ENCODE measurements at places on chromosomes 11 and 22.

DNA sequence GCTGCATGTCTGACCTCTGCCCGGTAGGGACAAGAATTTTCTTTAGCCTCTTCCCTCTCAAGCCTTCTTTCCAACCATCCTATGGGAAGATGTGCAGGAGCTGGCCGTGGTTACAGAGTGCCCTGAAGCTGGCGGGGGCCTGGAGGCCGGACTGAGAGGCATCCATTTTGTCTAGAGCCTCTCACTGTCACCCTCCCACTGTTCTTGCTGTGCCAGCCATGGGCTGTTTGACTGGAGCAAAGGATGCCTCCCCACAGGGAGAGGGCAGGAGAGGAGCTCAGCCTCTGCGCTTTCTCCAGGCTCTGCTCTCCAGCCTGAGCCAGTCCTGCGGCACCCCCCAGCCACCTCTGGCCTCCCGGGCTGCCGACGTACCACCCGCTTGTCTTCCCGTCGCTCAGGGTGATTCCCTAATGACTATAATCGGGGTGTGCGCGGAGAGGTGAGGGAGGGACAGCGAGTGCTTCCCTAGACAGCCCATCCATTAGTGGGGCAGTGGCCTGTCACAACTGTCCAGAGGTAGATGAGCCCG lies 123.8 kb downstream of the NECTIN1 start:
- DNase-seq: no peak

GRCh38 chr11:72209101-72209500 lies 7.5 kb upstream of the FOLR2 start:
- DNase-seq: no peak

DNA sequence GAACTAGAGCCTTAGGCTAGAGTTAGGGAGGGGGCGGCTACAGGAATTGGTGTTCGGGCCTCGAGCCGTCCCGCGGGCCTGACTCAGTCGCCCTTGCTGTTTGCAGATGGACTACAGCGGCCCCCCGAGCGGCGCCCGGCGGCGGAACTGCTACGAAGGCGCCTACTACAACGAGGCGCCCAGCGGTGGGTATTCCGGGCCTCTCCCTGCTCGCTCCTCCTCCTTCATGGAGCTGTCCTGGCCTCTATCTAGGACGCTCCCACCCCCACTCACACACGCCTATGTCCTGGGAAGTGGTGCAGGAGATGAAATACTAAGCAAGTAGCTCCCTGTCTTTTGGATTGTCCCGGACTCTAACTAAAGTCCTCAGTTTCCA lies 1.4 kb downstream of the MYOD1 start:
- DNase-seq: no peak

DNA sequence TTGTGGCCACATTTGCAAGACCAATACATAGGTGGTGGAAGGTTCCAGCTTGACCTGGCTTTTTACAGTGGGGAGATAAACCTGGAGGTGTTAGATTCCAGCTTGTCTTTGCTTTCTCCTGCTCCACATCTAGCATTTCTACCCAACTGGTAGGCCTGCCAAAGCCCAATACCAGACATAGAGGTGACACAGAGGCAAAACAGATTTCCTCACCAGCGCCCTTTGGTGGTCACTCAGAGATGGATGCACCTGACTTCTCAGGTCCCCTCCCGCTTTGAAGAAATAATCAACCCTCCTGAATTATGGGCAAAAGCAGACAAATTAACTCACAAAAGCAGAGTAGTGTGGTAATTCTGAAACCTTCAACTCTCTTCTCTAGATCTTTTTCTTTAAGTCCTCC lies 1356.2 kb downstream of the FAM181B start:
- DNase-seq: no peak

DNA sequence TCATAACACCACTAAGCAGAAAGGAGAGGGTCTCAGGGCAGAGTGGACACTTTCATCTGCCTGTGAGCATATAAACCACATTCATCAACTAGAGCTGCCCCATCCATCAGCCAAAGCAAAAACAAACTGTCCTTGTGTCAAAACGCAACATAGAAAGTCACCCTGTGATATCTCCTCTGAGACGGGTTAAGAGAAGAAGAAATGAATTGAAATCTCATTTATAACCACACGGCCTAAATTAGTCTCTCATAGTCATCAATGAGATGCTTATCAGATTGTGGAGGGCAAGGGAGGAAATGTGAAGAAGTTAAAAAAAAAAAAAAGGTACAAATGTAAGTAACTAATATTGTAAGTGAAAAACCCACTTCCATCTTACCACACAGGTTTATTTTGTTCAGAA lies 75.7 kb downstream of the SIK3 start:
- DNase-seq: no peak

DNA sequence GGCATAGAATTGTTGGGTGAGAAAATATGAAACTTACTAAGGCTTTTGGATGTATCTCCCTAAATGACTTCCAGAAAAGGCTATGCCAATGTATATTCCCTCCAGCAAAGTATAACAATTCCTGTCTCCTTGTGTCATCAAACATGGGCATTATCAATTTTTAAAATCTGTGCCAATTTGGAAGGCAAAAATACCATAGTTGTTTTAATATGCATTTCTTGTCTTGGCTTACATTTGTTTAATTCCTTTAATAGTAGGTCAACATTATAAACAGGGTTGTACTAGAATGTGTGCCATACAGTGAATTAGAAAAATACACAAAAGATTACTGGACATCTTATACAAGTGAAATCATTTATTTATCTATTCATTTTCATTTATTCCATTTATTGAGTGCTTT lies 41.6 kb downstream of the DCUN1D5 start:
- DNase-seq: no peak

DNA sequence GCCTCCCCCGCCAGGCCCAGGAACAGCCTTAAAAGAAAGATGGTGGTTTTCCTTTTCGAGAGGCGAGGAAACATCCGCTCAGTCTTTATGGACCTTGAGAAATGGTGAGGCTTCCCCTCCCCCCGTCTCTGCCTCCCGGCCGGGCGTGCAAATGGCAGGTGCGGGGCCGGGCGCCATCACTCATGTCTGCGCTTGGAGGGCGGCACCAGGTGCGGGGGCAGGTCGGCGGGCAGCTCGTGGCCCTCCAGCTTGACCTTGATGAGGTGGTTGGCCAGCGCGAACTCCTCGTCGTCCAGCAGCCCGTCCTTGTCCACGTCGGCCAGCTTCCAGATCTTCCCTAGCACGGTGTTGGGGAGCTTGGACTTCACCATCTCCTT lies 9.7 kb upstream of the CDC42BPG start:
- DNase-seq: no peak

DNA sequence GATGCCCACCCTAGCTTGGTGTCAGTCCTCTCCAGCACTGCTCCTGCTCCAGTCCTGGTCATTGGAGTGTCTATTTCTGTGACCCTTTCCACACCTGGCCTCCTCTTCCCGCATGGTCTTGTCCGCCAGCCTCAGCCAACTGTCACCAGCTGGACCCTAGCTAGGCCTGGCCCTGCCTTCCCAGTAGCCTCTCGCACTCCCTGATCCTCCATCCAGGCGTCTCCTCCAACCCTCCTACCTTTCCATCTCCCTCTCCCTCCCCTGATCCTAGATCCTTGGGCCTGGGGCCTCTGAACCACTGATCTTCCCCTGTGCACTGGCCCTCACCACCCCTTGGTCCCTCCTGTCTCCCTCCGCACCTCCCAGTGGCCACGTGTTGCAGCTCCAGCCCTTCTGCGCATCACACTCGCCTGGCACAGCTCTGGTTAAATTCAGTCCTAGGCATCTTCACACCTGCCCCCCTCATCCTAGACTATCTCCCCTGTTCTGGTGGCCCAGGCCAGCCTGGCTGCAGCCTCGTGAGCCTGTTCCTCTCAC lies 9.9 kb downstream of the SYNGR1 start:
- no peak for DNase-seq

- DNase-seq: no peak
Measured at GRCh38 chr11:45089676-45090499, 56.6 kb upstream of the PRDM11 start.

- no peak for DNase-seq
Measured at GRCh38 chr11:110601936-110602335, 110.3 kb downstream of the ARHGAP20 start.

GRCh38 chr11:33835143-33835878 lies 56.6 kb downstream of the LMO2 start:
- peak; percentile 33 for DNase-seq

DNA sequence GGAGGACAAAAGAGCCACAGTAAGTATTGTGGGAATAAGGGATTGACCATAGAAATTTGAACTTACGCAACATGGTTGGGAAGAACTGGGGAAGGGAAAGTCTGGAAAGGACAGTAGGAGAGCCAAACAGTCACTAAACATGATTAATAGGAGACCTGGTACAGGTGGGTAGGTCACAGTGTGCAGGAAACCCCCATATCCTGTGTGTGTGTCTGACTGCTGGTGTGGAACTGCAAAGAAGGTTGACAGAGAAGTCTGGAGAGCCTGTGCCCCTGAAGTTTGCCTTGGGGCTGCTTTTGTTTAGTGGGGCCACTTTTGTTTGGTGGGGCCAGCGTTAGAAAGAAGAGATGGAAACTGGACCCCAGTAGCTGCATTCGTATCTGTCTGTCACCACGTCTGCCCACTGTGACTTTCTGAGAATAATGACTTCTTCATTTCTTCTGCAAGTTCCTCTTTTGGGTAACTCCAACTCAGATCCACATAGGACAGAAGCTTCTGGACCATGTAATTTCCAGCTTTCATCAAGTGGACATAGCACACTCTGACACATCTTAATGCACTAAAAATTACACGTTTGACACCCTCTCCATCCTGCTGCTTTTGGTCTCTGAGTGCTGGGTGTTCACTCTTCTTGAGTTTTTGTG lies 126.8 kb upstream of the RAG2 start:
- no peak for DNase-seq

Measured in SJSA1 (cell line).